NCI-H526 treated with DMSO at 0.1 percent for 48 hours (cell line): ENCODE measurements at places on chromosomes 3 and 15.
A peak's percentile ranks its signal among the peaks of the same experiment; 100 is the strongest.

DNA sequence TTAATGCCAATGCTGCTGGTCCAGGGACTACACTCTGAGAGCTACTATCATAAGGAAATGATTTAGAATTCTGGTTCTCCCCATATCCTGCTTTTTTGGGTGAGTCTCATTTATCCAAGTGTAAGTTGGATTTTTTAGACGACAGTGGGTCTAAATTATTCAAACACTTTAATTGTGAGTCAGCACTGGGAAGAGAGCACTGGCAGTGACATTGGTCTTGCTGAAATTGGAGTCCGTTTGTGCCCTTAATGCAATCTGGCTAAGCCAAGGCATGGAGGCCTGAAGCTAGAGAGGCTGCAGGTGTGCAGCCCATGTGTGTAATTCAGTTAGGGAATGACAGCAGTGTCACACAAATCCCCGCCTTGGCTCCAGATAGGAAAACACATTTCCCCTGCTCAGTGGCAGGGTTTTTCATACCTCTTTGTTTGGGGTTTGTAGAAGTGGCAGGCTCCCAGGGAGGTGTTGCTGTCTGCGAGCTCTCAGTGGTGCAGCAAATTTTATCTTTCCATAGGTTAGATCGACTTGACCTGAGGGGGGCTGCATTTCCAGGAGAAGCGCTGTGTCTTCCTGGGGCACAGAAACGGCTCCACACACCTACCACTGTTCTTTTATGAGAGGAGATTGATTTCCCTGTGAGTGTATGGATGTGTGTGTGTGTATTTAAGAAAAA, 197.7 kb downstream of the CD47 start:
- DNase-seq, result peak; percentile 20

DNA sequence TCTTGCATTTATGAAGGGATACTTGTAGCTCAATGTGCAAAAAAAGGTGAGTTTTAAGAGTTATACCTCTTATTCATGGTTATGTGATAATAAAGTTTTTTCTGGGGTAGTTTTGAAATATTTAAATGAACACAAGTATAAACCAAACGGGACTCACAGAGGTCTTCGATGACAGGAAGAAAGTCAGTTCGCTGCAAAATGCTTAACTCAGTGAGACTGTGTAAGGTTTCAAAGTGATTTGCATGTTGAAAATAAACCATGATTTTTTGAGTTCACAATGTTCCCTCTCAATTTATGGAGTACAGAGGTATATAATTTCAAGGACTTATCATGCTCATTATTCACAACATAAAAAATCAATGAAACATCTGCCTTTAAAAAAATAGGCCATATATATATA, 36.3 kb upstream of the MYH15 start:
- no peak for DNase-seq

DNA sequence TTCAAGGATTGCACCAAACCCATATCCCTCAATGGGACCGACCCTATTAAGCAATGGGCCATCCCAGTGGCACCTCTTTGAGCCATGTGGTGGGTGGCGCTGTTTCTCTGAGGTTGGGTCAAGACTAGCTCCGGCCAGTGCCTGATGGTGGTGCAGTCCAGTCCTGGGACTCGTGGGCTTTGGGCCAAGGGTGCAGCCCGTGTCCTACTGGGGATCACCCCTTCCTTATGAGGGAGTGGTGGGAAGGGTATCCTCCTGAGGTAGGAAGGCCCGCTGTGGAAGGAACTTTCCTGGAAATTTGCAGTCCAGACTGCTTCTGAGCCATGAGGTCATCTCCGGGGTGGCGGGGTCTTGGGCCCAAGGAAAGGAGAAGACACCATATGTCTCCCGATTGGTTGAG, 231.6 kb downstream of the SNRPN start:
- no peak for DNase-seq

DNA sequence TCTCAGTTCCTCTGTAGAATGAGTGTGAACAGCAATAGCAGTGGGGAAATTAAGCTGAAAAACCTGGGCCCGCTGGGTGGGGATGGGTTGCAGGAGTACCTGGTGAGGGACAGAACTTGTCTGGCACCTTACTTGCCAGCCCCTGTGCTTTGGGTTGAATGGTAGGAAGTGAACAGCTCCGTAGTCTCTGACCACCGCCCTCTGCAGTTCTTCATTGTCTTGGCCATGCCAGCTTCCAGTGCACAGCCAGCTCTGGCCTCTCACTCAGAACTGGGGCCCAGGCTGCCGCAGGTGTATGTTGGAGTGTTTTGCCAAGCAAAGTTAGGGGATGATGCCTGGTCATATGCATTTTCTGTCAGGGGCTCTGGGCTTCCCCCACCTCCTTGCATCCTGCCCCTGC, 14.0 kb upstream of the CHST14 start:
- DNase-seq, result no peak

DNA sequence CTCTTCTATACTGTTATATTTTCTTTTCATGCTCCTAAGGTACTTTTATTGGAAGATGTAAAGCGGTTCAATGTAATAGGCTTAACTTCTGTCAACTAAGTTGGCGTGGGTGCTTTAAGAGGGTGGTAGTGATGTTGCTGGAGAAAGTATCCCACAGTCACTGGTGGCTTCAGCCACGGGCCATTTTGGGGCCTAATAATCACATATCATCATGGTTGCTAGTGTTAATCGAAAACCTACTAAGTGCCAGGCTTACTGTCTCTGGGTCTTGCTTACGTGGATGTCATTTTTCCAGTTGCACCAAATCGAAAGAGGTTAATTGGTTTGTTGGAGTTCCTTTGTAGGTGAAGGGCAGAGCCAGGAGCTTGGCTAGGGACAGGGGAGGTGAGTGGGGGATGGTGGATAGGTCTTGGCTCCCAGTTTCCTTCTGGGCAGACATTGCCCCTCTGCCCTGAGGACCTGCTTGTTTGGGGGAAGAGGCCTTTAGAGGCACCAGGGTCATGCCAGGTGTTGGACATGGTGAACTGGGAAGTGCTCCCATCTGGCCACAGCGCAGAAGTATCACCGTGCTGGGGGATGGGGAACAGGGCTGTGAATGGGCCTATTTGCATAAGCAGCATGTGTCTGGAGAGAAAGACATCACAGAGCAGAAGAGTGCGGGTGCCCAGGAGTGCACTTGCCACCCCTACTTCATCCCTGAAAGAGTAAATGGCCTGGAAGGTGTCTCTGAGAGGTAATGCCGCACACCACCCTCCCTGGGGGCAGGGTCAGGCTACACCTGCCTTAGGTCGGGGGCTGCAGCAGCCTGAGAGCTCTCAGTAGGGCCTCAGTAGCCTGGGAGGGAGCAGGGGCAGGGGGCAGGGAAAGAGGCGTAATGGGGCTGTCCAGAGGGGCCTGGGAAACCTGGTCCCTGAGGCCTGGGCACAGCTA, 62.4 kb upstream of the POLG start:
- peak; percentile 63 for DNase-seq

- no peak for DNase-seq
Observed at GRCh38 chr3:158379517-158379916, 191.5 kb upstream of the MLF1 start.

DNA sequence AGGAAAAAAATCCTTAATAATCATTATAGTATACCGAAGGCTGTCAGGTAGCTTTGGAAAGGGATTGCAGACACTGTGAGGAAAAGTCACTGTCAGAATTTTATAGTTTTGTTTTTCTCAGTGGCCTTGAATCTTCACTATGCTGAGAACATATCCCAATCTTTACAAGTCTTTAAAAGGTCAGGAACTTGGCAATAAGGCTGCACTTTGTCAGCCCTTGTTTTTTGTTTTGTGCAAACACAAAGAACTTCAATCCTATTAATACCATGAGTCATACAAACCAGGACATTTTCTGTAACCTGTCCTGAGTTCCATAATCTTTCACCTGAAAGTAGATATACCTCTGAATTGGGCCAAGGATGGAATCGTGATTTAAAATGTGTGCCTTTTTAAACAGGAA, 45.6 kb upstream of the PIK3R4 start:
- no peak for DNase-seq

DNA sequence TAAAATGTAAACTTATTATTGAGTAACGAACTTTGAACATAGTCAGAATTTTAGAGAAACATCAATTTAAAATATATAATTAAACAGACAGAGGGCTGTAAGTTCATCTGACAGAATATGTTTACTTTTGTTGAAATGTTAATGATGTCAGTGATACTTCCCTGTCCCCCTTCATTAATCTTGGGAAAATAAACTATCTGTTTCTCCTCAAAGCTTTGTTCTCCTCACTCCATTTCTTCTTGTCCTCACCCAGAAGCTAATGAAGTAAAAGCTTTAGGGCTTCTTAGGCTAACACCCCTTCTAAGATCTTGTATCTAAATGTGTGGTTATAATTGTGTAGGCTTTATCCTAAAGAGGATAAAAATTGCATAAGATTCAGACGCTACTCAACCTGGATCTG, 1031.8 kb downstream of the FHIT start:
- no peak for DNase-seq

DNA sequence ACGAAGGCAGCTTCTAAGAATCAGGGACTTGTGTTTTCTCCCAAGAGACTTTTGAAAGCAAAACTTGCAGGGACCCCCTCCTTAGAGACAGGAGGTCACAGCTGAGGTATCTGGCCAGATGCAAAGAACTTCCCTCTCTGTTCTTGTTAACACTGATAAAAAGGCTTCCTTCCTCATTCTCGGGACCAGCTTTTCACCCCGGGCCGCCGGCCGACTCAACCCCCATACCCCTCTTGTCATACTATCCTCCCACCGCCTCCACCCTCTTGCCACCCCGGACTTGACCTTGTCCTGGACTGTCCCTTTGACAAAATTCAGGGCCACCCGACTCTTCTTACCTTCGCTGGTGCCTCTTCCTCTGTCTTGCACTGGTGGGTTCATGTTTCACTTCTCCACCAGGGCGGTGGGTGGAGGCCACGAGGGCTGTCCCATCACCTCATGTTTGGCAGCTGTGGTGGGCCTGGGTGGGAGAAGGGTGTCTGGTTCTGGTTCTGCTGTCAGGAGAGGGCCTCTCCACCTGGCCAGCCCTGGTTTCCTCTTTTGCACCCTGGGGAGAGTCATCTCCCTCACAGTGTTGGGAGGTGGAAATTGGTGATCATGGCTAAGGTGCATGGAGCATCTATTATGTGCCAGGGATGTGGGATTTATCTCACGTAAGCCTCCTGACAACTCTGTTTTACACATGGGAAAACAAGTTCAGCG, 32.5 kb downstream of the BHLHE40 start:
- DNase-seq, result no peak

GRCh38 chr15:74172701-74173379, 670 bp upstream of the ISLR start:
- no peak for DNase-seq

- peak; percentile 61 for DNase-seq
Observed at GRCh38 chr3:155701882-155702465, 42.9 kb downstream of the PLCH1 start.

DNA sequence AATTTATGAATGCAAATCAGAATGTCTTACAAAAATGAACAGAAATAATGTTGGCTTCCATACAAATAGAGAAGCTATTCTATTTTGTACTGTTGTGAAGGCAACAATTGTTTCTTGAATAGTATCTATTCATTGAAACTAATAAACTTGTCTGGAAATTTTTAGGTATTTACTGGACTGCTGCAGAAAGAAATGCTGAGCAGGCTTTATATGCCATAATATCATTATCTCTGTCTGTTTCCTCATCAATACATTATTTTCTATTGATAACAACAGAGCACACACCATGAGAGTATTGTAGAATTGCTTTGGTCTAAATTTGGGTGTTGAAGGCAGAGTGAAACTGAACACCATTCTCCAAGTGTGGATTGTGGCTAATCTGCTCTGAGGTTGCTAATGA, 216.5 kb upstream of the CGNL1 start:
- no peak for DNase-seq

GRCh38 chr3:47310391-47310790, 27.6 kb downstream of the KLHL18 start:
- DNase-seq, result no peak

DNA sequence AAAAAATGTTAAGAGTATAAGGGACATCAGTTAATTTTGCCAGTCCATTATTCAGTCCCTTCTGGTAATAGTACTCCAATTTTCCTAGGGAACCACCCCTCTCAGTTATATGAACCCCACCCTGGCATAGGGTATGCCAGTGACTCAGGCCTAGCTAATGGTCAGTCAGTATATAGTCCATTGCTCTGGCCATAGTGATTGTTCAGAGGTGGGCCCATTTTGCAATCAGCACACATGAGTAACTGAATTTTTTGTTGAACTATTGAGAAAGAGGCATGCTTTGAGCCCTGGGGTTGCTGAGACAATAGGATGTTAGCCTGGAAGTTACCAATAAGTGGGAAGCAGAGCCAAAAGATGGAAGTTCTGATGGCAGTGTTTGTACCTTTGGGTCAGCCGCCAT, 4.1 kb downstream of the LRCH3 start:
- DNase-seq, result no peak

DNA sequence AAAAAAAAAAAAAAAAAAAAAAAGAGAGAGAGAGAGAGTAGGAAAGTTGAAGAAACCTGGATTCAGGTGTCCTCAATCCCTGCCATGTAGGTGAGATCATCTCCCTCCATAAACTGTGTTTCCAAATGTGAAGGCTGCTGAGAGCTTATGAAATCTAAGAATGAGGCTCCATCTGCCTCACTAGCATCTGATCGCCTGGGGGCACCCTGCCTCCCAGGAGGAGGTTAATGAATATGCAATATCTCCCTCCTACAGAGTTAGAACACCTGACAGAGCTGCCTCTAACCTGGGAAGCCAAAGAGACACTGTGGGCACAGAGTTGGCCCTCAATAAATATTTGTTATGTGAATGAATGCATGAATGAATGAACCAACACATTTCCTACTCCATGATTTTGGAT, 23.8 kb upstream of the ZNF148 start:
- DNase-seq, result peak; percentile 78

GRCh38 chr3:111315930-111316587, 225.9 kb upstream of the CD96 start:
- no peak for DNase-seq

DNA sequence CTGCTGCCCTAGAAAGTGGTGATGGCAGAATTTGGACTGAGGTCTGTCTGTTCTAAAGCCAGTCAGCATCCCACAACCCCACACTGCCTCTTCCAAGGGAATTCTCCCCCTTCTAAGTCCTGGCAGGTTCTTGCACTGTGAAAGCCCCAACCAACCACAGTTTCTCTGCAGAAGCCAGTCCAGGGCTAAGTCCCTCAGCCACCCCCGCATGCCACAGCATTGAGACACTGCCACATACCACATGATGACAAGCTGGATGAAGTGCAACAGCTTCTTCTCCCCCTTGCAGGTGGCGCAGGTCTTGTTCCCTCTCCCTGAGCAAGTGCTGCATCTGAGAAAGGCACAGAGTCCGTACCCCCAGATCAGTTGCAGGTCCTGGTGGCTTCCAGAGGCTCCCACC, 18.6 kb downstream of the SSUH2 start:
- no peak for DNase-seq

DNA sequence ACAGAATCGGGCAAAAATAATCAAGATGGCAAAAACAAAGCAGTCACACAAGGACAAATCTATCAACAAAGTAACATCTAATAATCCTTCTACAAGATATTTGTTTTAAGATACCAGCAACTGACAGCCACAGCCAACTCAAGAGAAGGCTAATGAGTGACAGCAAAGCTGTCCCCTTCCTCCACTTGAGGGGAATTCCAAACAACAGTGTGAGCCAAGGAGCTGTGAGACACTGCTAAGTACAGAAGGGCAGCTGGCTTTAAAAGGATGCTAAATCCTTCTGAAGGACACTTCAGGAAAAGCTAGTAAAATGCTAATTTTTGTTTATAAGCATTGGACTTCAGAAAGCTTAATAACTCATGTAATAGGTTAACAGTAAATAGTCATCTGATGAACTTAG, 120.3 kb upstream of the GOLGA8J start:
- DNase-seq, result no peak
